ENCODE measurements at places on chromosomes 3 and 15.

DNA sequence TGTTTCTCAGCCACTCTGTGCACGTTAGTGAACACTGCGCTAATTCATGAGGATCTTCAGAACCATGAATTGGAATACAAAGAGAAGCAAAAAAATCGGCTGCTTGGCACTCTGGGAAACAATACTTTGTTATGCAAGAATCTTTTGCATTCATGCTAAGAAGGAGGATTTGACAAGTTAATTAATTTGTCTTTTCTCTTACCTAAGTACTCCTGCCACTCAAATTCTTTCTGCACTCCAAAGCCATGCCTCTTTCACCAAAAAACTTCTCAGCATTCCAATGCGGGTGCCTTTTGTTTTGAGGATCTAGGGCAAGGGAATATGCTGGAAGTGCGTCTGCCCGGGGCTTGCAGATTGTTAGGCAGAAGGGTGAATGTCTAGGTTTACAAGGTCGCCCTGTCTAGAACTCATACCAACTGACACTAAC is 11.3 kb upstream of the KAT2B start:
- DNase-seq: no peak

DNA sequence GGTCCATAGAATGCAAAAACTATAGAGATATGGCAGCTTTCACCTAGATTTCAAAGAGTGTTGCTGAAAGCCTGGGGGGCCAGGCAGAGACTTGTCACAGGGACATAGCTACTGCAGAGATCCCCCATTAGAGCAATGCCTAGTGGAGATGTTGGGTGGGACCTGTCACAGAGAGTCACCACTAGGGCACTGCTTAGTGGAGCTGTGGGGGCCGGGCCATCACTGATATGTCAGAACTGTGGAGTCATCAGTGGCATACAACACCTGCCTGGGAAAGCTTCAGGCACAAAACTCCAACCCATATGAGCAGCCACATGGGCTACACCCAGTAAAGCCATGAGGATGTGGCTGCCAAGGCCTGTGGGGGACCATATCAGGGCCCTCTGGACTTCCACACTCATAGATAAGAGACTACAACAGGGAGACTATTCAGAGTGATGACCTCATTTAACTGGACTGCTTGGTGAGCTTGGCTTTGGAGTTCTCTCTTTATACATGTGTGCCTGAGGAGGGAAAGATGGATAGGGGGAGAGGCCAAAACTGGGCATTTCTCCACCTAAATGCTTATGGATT is 176.3 kb downstream of the ZNF621 start:
- no peak for DNase-seq

GRCh38 chr15:40545457-40545856 is 19.4 kb downstream of the CCDC32 start:
- no peak for DNase-seq

DNA sequence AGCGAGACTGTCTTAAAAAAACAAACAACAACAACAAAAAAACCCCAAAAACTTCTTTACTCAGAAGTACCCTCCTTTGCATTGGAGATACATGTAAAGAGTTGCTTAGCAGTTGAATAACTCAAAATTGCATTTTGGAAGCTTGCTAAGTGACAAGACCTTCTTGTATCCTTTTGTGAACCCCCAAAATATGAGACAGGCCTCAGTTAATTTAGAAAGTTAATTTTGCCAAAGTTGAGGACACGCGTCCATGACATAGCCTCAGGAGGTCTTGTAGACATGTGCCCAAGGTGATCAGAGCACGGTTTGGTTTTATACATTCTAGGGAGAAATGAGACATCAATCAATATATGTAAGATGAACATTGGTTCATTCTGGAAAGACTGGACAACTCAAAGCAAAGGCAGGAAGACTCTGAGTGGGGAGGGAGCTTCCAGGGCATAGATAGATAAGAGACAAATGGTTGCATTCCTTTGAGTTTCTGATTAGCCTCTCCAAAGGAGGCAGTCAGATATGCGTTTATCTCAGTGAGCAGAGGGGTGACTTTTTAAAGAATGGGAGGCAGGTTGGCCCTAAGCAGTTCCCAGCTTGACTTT is 1.7 kb upstream of the ARF4 start:
- DNase-seq: no peak

DNA sequence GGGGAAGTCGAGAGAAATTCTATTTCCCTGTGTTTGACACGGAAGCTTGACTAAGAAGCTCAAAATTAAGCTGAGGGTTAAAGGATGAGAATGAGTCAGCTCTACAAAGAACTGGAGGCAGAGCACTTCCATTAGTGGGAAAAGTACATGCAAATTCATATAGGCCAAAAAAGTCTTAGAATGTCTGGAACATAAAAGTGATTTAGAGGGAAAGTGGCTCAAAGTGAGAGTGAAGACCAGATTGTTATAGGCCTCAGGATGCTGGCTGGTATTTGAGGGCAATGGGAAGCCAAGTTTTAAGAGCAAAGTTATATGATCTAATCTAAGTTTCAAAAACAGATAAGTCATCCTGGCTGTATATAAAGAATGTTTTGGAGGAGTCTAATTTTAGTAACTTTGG is 857.3 kb downstream of the NAALADL2 start:
- no peak for DNase-seq

GRCh38 chr15:91566141-91566540 is 287.4 kb upstream of the SLCO3A1 start:
- no peak for DNase-seq

DNA sequence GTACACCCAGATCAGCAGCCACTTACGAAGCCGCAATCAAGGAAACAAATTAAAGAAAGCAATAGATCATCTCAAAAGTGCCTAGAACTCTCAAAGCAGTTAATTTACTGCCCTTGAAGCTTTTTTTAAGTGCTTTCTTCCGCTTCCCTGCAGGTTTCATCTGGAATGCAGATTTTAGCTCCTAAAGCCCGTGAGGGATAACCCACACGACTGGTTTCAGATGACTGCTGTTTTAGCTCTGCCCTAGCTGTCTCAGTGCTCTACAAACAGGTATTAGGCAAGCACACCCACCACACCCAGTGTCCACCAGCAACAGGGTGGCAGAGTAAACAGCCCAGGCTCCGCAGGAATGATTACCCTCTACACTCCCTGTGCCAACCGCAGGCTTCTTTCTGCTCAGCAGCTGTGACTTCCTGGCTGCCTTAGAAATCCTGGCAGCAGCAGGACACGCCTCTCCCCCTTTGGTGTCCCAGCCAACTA is 126.0 kb downstream of the FMN1 start:
- no peak for DNase-seq

DNA sequence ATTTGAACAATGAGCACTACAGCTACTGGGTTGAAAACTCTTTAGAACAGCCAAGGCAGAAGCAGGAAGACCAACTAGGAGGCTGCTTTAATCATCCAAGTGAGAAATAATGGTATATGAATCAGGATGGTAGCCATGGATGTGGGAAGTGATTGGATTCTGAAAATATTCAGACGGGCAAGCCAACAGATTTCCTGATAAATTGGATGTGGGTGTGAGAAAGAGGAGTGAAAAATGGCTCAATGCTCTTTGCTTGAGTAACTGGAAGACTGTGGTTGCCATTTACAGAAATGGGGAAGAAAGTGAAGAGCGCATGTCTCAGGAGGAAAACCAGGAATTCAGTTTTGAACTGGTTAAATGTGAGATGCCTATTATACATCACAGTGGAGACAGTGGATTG is 50.4 kb downstream of the ISL2 start:
- no peak for DNase-seq
